ENCODE measurements at places on chromosomes 7 and 10.

- no peak for DNase-seq
Observed at GRCh38 chr10:61464461-61465170, 11.4 kb upstream of the TMEM26 start.

GRCh38 chr10:17544465-17544864, 72.7 kb downstream of the HACD1 start:
- no peak for DNase-seq

DNA sequence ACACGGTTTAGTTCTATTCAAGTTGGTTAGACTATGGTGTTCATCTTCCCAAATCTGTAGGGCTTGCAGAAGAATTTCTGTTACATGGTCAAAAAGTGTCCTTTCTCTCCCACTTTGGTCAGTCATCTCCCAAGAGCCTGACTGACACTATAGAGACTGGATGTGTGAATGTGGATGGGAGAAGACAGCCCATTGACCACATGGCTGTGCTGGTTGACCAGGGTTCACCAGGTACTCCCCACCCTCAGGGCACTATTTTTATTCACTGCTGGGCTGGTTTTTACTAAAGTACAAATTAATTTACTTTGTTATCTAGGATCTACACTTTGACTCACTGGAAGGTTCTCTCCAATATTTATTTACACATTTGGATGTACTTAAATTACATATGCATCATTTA, 2.3 kb downstream of the ZNF804B start:
- DNase-seq = peak; percentile 22

GRCh38 chr10:120573355-120573754, 116.3 kb downstream of the PLPP4 start:
- no peak for DNase-seq

DNA sequence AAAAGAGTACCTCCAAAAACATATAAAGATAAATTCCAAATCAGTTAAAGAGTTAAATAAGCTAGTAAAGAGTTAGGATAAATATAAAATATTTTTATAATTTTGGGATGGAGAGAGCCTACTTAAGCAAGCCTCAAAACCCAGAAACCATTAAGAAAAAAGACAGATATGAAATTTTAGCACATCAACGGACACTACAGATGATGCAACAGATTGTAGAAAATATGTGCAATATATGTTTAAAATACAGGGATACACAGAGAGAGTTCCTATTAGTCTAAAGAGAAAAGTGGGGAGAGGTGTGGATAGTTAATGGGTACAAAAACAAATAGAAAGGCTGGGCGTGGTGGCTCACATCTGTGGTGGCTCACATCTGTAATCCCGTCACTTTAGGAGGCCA, 23.6 kb upstream of the USP54 start:
- no peak for DNase-seq

DNA sequence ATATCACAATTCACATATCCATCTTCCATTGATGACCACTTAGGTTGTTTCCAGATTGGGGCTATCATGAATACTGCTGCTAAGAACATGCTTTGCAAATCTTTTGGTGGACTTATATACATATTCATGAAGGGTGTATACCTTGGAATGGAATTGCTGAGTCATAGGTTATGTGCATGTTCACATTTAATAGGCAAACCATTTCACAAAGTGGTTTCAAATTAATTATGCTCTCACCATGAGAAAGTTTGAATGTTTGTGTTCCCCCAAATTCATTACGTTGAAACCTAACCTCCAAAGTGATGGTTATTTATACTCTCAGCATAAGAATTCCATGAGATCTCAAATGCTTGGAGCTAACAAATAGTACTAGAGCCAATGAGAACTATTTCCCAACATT, 86.4 kb downstream of the VPS41 start:
- DNase-seq = no peak

GRCh38 chr10:90784771-90785170, 73.1 kb downstream of the HTR7 start:
- no peak for DNase-seq
